Neuronal stem cell (in vitro differentiated cells): ENCODE measurements at places on chromosomes 2 and 18.

DNA sequence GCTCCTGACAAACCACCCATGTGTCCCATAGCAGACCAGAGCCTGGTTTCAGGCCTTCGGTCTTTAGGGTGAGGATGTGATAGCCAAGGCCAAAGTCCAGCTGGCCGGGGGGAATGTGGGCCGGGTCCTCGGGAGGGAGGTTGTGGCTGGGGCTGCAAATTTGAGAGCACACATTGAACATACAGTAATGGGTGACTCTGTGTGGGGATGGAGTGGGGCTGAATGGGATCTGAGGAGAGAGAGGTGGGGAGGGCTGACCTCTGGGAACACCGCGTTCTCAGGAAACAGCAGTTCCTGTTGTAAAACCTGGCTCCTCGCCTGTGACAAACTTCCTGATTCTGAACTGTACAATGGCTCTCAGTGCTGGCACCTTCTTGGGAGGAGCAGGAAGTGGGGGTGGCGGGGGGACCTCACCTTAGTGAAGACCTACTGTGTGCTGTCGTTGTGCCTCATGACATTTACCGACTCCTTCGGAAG lies 48.8 kb downstream of the MCFD2 start:
- DNase-seq: no peak
- no peaks in the 10 kb centered on the region for H3K4me1 ChIP-seq
- H3K27ac ChIP-seq: no peak overlapping the region
- no peaks in the 10 kb centered on the region for H3K36me3 ChIP-seq
- H3K27me3 ChIP-seq: no peaks in the 10 kb centered on the region

GRCh38 chr2:207499114-207499513 lies 30.6 kb upstream of the CREB1 start:
- H3K27ac ChIP-seq: no peak overlapping the region
- no peaks in the 10 kb centered on the region for H3K36me3 ChIP-seq
- no peak overlapping the region for H3K4me3 ChIP-seq
- no peaks in the 10 kb centered on the region for H3K27me3 ChIP-seq

GRCh38 chr2:142127248-142127647 lies 3.6 kb downstream of the LRP1B start:
- H3K27ac ChIP-seq: no peak overlapping the region
- H3K4me1 ChIP-seq: no peaks in the 10 kb centered on the region
- peaks cover 28% of the 10 kb centered on the region for H3K27me3 ChIP-seq
- DNase-seq: no peak
- H3K36me3 ChIP-seq: no peaks in the 10 kb centered on the region
- H3K4me3 ChIP-seq: no peak overlapping the region

DNA sequence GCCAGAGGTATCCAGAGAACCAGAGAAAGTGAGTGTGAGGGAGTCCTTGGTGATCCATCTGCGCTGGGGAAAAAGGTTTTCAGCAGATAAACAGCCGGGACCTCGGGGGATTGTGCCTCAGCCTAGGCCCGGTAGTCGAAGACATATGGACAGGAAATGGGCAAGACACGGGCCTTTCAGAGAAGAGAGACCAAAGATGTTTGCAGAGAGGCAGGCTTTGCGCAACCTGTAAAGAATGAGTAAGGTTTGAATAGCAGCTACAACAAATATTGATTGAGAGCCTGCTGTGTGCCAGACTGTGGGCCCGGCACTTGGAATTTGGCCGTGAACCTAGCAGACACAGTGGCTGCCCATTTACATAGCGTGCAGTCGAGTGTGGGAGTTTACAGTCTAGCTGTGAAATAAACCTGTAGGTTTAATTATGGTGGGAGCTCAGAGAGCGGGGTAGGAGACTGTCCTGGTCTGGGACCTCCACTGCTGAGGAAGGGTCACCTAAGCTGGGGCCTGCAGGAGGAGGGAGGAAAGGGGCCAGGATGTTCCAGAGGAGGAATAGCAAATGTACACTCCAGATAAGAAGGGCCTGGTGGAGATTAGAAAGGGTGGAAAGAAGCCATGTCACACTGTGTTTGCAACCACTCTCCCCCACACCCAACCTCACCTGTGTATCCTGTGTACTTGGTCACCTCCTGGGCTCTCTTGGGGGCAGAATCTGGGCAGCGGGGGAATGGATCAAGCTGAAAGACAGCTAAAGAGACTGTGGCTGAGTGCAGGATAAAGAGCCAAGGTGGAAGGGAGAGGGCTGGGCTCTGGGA lies 3.0 kb downstream of the SH2D6 start:
- H3K27me3 ChIP-seq: no peaks in the 10 kb centered on the region
- peaks cover 13% of the 10 kb centered on the region for H3K4me1 ChIP-seq
- H3K36me3 ChIP-seq: no peaks in the 10 kb centered on the region
- H3K4me3 ChIP-seq: no peak overlapping the region

GRCh38 chr2:232874677-232875223 lies 4.7 kb downstream of the SNORC start:
- no peak overlapping the region for H3K27ac ChIP-seq
- no peak for DNase-seq
